ENCODE measurements at places on chromosomes 3 and 15.

GRCh38 chr3:196988241-196989029 is 19.8 kb upstream of the PIGZ start:
- DNase-seq, result no peak

GRCh38 chr3:167146911-167147310 is 233.2 kb downstream of the ZBBX start:
- DNase-seq, result no peak

- no peak for DNase-seq
Measured at GRCh38 chr3:139601191-139601961, 61.8 kb upstream of the RBP1 start.

DNA sequence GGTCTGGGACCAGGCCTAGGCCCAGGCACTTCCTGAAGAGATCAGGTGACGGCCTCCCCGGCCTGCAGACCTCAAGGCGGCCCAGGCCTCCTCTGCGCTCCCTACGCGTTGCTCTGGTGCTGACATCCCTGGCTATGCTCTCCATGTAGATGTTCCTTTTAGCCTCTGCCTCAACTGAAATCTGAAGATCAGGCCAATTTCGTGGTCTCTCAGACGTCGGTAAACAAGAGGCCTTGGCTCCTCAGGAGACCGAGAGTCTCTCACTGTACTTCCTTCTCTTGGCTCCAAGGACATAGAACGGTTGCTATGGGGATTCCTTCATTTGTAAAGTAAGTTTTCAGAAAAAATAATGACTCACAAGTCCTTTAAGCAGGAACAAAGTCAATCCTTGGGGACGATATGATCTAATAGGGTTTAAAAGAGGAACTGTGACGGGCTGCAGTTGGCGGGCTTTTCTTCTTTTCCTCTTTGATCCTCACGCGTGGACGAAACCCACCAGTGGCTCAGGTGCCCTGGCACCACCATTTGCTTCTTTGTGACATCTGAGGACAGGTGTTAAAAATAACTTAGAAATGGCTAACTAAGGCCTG is 55.6 kb upstream of the CGNL1 start:
- DNase-seq, result no peak

DNA sequence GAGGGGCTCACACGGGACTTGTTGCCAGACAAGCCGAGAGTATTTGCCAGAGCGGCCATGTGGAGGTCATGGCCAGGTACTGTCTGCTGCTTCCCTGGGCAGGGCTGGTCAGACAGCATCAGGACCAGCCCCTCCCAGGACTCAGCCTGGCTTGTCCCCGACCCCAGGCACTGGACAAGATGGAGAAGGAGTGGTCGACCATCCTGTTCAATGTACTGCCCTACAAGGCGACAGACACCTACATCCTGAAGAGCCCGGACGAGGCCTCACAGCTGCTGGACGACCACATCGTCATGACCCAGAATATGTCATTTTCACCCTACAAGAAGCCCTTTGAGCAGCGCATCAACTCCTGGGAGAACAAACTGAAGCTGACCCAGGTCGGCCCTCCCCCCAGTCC is 38.6 kb downstream of the DNAH1 start:
- DNase-seq, result no peak

DNA sequence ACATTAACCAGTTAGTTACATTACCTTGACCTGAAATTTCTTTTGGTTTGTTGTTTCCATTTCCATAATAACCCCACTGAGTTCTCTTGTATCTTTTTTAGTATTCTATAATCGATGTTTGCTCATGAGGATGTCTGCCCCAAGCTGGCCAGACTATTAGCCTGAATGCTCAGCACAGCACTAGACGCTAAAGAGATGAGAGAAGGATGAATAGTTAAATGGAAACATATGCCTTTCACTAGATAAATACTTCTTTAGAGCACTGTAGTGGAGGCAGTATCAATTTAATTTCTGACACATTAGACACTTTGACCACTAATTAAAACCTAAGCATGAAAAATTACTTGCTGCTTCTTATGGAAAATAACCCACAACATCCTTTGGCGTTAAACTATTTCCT is 654.9 kb upstream of the KCNMB2 start:
- no peak for DNase-seq

- DNase-seq, result no peak
Measured at GRCh38 chr3:126494204-126494969, 18.7 kb upstream of the ZXDC start.

- no peak for DNase-seq
Measured at GRCh38 chr15:52378746-52379394, 83.3 kb upstream of the MYO5C start.

DNA sequence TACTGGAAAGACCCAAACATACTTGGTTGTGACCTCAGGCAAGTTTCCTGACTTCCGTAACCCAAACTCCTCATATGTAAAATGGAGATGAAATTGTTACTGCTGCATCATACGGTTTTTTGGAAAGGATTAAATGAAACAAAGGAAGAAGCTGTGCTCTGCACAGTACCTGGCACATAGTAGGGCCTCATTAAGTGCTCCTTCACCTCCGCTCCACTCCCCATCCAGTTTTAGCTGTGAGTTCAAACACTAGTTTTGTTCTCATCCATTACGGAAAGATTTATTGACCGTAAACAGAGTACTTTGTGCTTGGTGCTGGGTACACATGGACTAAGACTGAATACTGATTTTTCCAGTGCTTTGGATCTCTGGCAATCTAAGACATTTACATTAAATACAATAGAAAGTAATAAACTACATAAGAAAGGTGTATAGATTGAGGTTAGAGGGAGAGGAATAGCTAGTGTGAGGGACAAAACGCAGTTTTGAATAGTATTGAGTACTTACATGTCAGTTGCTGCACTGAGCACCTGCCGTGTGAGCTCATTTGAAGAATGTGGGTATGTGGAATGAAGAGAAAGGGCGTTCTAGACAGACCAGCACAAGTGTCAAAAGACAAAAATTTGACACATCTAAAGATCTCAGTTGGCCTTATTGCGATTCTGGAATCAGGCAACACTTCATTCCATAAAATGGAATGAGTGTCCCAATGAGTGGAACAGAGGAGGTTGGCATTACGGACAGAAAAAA is 594 bp upstream of the ICE2 start:
- peak; percentile 34 for DNase-seq

DNA sequence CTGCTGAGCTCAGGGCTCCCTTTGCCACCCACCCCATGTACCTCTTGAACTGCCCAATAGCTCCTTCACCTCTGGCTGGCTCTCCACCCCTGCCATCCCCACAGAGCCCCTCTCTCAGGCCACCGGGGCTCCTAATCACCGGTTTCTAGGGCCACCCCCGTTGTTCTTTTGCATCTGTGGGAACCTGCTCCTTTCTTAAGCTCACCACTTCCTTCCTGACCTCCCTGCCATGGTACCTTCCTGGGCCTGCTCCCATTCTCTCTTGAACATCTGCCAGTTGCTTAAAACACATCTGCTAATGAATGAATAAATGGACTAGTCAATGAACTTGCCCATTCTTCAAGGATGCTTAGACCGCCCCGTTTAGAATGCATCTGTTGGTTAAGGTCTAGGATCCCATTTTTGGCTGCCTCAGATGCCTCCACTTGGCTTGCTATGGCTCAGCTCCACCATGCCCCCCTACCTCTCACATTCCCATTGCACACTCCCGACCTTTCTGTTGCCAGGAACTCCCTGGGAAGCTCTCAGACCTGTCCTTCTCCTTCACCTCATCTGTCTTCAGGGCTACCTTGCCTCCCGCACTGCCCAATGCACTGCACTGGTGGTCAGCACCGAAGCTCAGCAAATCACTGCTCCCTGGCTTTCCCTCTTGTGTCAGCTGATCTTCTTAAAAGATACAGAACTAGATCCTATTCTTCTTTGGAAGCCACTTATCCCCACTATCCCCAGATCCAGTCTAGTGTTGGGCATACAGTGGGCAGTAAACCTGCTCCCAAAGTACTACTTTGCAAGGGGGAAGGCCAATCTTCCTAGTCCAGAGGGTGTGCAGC is 9.1 kb downstream of the AMOTL2 start:
- DNase-seq, result no peak

DNA sequence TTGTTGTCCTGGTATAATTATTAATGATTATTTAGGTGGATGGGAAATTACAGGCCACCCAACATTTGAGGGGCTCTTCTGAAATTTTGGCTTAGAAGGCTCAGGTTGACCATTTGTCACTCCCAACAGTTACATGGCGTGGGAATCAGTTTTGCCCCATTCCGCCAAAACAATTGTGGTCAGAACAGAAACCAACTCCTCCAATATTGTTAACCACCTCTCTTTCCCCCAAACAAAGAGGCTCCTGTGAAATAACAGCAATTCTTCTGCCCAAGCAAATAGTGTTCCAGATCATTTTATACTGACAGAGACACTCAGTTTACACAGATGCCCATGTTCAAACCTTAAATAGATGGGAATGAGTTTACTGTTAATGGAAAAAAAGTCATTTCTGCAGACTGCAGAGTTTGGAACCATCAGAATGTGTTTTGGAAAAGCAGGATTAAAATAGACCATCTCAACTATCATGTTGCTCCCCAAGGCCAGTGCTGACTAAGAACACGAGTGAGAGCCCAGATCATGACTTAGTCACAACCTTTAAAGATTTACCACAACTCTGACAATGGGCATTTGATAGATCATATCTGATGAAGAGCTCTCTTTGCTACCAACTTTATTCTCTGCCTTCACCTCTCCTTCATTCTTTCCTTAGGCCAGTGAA is 102.1 kb downstream of the DUT start:
- DNase-seq, result no peak

- no peak for DNase-seq
Measured at GRCh38 chr3:15475161-15475560, 46.3 kb downstream of the COLQ start.

GRCh38 chr3:188899881-188900280 is 271.9 kb upstream of the TPRG1 start:
- no peak for DNase-seq

- no peak for DNase-seq
Measured at GRCh38 chr15:59792359-59792758, 103.2 kb upstream of the BNIP2 start.

DNA sequence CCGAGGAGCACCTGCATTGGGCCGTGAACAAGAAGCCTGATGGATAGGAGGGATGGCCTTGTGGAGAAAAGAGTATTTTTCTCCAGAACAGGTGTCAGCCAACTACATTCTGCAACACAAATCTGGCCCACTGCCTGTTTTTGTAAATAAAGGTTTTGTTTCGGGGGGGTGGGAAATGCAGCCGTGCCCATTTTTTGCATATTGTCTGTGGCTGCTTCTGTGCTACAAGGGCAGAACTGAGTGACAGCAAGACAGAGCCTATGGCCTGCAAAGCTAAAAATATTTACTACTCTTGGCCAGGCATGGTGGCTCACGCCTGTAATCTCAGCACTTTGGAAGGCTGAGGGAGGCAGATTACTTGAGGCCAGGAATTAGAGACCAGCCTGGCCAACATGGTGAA is 95.9 kb upstream of the AKAP13 start:
- DNase-seq, result no peak

GRCh38 chr15:31178705-31179104 is 77.2 kb upstream of the TRPM1 start:
- no peak for DNase-seq

- no peak for DNase-seq
Measured at GRCh38 chr3:106228271-106228670, 359.5 kb upstream of the CBLB start.

- no peak for DNase-seq
Measured at GRCh38 chr15:63107895-63108546, 13.6 kb upstream of the LACTB start.

- DNase-seq, result peak; percentile 53
Measured at GRCh38 chr15:58182460-58183163, 44.4 kb downstream of the AQP9 start.

- no peak for DNase-seq
Measured at GRCh38 chr3:4061195-4061594, 242.0 kb upstream of the SETMAR start.

GRCh38 chr15:96076350-96076749 is 254.2 kb upstream of the NR2F2 start:
- no peak for DNase-seq

DNA sequence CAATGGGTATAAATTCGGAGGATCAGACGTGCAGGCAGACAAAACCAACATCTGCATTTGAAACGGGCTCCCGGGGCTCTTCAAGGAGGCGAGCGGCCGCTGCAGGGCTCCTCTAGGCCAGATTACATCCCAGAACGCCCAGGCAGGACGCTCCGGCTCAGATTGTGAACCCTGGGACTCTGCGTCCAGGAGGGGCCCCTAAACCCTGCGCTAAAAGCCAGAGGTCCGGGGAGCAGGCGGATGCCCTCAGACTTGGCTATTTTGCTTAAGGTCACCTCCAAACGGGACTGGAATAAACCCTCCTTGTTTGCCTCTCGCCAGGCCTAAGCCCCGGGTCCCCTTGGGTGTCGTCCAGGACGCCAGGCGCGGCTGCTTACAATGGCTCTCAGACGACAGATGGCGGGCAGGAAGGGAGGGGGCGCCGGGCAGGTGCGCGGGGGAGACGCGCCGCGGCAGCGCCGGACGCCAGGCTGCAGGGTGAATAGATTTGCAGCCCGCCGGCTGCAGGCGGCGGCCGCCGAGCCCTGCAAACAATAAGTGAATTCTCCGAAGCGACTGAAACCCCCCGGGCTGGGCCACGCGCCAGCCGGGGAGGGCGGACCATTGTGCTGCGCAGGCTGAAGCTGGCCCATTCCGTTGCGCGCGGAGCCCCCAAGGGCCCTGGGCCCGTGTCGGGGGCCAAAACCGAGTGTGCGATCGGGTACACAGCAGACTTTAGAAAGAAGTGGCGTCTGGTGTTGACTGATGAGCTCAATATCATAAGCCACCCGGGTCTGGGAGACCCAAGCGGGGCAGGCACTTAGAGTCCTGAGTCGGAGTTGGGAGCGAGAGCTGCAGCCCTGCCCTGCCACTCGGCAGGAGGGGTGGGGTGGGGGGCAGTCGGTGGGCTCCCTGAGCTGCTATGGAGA is 32.3 kb upstream of the AMOTL2 start:
- no peak for DNase-seq

- DNase-seq, result no peak
Measured at GRCh38 chr3:31523543-31523942, 9.2 kb upstream of the STT3B start.
